ENCODE measurements at places on chromosomes 13 and 19.

DNA sequence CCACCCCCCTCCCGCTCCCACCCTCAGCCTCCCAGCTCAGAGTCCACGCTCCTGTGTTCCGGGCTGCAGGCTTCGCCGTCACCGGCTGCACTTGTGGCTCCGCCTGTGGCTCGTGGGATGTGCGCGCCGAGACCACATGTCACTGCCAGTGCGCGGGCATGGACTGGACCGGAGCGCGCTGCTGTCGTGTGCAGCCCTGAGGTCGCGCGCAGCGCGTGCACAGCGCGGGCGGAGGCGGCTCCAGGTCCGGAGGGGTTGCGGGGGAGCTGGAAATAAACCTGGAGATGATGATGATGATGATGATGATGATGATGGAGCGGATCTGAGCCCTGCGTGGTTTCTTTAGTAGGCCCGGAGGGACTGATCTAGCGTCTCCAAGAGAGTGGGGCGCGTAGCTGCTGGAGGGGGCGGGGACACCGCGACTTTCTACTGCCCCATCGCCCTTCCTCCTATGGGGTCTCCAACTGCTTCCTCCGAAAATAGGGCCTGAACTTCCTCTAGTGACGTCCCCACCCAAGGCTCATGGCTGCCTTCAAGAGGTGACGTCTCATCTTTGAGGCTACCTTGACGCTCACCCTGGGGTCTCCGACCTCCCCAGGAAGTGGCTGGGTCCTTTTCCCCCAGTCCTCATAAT lies 1.4 kb downstream of the RETN start:
- no peak for DNase-seq

- no peak for DNase-seq
These were observed 2.7 kb downstream of the KLF5 start for GRCh38 chr13:73061473-73061872.

- no peak for DNase-seq
These were observed 12.0 kb downstream of the PLAUR start for GRCh38 chr19:43658001-43658400.

DNA sequence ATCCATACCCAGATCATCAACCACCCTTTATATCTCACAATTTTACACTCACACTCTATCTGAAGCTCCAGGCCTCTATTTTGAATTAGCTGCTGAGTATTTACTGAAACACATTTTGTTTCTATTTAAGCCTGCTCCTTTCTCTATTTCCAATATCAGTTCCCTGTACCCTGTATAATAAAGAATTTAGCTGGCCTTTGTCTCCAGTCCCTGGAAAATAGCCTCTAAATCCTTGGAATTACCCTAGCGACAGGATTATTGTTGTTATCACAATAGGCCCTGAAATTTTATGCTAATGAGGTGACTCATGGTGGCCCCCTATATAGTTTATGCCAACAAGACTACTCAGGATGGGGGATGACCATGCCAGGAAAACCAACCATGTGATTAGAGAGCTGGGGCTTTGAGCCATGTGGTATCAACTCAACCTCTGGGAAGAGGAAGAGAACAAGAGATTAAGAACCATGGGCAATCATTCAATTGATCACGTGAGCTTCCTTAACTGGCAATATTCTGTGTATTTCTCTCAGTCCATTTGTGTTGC lies 72.7 kb downstream of the KATNAL1 start:
- DNase-seq = no peak

DNA sequence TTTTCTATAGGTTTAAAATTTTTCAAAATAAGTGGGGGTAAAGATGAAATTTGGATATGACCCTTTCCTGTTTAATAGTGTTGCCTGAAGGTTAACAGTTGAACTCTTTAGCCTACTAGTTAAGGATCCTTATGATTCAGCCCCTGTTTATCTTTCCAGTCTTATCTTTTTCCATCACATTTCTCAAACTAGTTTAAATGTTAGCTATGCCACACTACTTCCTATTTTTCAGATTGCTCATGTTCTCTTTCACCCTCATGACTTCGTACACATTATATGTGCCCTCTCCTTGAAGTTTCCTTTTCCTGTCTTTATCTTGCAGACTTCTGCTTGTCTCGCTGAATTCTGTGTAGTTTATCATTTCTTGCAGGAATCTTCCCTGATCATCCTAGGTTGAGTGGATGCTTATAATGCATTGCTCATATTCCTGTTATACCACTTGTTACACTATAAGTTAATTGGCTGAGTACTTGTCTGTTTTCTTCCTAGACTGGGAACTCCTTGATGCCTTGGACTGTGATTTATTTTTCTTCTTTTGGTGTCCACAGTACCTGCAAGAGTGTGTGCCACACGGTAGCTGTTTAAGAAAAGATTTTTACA lies 86.7 kb downstream of the FNDC3A start:
- DNase-seq = no peak

- peak; percentile 10 for DNase-seq
These were observed 58.3 kb upstream of the CLDN10 start for GRCh38 chr13:95494082-95494681.

DNA sequence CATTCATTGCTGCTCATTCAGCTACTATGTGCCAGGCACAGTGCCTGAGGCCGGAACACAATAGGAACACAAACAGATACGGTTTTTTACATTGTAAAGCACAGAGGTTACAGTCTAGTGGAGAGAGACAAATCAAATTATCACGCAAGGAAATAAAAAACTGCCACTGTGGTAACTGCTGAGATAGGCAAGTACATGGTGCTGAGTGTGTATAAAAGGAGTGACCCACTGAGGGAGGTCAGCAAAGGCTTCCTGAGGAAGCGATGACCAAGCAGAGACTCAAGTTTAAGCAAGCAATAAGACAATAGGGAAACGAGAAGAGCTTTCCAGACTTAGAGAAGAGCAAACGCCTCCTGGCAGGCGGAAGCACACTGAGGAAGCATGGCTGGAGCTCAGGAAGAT lies 56.4 kb downstream of the NUFIP1 start:
- no peak for DNase-seq

- DNase-seq = no peak
These were observed 132.7 kb upstream of the RNF113B start for GRCh38 chr13:98309569-98310335.

GRCh38 chr19:44576843-44577565 lies 36.4 kb upstream of the IGSF23 start:
- peak; percentile 6 for DNase-seq

DNA sequence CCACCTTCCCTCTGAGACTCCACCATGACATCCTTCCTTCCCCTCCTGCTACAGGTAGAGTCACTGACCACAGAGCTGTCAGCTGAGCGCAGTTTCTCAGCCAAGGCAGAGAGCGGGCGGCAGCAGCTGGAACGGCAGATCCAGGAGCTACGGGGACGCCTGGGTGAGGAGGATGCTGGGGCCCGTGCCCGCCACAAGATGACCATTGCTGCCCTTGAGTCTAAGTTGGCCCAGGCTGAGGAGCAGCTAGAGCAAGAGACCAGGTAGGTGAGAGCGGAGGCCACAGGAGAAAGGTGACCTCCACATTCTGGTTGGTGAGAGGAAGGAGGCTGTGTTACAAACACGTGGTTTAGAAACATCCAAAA lies 27.6 kb downstream of the KCNC3 start:
- DNase-seq = no peak

DNA sequence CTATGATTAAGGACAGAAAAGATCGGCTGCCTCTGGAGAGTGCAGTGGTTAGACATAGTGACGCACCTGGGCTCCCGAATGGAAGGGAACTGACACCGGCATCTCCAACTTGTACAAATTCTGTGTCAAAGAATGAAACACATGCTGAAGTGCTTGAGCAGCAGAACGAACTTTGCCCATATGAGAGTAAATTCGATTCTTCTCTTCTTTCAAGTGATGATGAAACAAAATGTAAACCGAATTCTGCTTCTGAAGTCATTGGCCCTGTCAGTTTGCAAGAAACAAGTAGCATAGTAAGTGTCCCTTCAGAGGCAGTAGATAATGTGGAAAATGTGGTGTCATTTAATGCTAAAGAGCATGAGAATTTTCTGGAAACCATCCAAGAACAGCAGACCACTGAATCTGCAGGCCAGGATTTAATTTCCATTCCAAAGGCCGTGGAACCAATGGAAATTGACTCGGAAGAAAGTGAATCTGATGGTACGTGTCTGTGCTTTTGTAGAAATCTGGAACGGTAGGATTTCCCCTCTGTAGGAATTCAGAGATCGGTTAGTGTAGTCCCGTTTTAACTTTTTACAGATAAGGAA lies 16.9 kb downstream of the ERCC5 start:
- DNase-seq = no peak

GRCh38 chr19:1896508-1896907 lies 8.7 kb upstream of the ADAT3 start:
- no peak for DNase-seq

DNA sequence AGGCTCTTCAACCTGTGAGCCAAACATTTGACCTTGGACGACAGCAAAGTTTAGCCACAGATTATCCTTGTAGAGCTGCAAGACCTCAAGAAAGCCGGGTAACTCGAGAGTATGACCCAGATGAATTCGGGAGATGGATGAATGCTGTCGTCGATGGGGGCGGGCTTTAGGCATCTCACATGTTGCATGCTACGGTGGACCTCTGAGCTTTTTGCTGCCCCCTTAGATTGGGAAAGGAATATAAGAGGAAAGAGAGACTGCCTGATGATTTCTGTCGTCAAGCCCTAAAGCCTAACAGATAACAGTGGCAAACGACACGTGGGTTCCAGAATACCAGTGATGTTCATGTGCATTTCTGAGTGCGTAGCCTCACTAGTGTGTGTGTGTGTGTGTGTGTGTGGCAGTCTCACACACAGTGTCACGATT lies 730 bp upstream of the ABCC4 start:
- no peak for DNase-seq

DNA sequence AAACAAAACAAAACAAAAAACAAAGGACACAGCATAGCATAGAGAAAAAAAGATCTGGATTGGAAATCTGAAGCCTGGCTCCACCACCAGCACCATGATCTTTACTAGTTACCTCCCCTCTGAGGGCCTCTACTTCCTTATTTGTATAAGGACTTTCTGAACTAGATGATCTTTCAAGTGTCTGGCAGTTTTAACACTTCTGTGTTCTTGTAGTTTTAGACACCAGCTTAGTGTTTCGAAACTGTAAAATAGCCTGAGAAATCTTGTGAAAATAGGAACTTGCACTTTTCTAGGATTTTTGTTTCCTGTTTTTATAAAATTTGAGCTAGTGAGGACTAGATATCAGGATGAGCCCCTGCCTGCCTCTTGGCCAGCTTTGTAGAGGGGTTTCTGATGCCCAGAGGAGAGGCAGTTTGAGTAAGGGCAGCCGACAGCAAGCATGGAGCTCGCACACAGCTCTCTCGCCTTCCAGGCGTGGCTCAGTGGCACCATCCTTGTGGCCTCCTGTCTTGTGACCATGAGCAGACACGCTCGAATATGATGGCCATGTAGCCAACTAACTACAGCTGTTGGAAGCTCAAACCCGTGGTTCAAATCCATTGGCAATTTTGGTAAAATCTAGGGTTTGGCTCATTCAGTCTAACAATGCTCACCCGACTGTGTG lies 319.0 kb downstream of the KCNRG start:
- DNase-seq = no peak

GRCh38 chr13:35512271-35512920 lies 35.9 kb upstream of the MAB21L1 start:
- no peak for DNase-seq

- DNase-seq = no peak
These were observed 137.6 kb downstream of the FLT1 start for GRCh38 chr13:28357247-28357825.

- no peak for DNase-seq
These were observed 117.6 kb downstream of the MIPEP start for GRCh38 chr13:23771552-23771951.

GRCh38 chr13:102768909-102769308 lies 4.7 kb downstream of the TEX30 start:
- no peak for DNase-seq

GRCh38 chr13:41463838-41464602 lies 6.7 kb downstream of the RGCC start:
- DNase-seq = peak; percentile 57

DNA sequence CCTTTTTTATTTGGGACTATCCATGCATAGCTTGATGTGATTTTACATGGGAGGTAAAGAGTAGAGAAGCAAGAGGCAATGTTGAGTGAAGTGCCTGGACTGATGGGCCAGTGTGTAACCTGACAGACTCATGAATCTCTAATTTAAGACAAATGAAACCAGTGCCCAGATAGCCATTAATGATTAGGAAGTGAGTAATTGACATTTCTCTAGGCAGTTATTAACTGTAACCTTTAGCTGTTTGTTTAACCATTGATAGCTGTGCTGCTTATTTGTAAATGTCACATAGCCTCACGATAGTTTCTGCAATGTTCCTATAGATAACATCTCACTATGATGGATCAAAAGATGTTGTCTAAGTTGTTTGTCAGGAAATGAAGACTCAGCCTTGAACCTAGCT lies 1047.5 kb upstream of the SPRY2 start:
- DNase-seq = no peak

DNA sequence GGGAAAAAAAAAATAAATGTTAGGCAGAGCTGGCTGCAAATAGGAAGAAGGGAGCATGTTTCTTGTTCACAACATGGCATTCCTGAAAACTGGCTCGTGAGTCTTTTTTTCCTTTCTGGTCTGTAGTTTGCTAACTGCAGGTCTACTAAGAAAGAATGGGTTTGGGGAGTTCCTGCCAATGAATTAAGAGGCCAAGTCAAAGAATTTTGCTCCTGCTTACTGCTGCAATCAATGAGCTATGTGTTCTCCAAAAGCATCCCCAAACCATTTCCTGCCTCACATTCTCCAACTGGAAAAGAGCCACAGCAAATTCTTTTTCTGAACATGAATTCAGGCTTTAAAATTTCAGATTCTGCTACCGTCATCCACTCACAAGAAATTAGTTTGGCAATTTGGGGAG lies 88.6 kb downstream of the DCT start:
- no peak for DNase-seq

DNA sequence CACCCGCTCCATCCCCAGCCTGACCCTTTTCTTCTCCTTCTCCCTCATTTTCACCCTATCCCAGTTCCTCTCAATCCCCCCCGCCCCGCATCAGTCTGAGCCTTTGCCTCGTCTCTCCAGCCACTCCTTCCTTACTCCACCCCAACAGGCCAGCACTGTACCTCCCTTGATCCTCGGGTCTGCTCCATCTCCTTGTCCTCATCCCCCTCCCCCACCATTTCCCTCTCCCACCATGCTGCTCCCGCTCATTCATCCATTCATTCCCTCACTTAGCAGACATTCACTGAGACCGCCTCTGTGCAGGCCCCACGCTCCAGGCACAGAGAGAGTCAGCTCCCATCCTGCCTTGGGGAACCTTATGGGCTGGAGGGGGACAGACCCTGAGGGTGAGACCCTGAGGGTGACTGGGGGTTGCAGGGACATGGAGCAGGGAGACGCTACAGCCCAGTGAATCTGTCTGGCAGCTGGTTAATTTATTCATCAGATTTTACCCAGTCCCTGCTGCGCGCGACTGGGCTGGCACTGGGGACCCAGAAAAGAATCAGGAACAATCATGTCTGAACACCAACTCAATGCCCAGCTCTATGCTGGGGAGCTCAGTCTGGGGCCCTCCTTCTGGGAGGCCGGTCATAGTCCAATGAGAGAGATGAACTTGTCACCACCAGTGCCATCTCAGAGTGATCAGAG lies 881 bp downstream of the ARHGAP33 start:
- DNase-seq = no peak
